Stimulated activated CD4-positive, alpha-beta T cell treated with anti-CD3 and anti-CD28 coated beads, Interleukin-4, amount 100 ng/mL, for 1 hour (primary cell): ENCODE measurements at places on chromosomes 3 and 15.

GRCh38 chr3:193545304-193545703, 9.4 kb downstream of the ATP13A4 start:
- DNase-seq, result no peak

DNA sequence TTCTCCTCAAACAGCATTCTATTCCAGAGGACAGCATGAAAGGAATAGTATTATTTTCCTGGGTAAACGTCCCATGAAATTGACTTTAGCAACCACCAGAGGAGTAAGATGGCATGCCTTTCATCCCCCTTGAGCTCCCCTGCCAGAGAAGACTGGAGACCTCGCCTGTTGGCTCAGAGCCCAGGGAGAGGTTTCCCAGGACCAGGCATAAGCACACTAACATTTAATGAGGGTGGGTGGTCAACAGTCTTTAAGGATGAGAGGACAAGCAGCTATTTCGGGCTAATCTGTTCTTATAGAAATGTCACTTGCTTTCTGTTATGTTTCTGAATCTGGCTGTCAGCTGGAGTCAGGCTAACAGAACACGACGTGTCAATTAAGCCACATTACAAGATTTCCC, 390.5 kb downstream of the GABRG3 start:
- no peak for DNase-seq

- no peak for DNase-seq
These were observed 1489.2 kb upstream of the GBE1 start for GRCh38 chr3:83250613-83251012.

DNA sequence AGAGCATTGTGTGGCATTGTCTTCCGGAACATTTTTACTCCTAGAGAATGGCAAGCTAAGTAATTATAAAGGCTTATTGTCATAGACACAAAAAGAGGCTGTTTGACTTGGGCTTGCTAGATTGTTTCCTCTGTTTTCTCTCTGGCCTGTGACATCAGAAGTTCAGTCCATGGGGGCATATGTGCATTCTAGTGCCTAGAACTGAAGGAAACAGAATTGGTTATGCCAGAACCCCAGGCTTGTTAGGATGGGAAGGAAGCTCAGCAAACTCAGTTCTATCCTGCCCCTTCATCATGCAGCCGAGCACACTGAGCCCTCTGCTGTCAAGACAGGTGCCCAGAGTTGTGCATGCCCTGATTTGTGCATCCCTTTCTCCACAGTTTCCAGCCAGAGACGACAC, 131.3 kb downstream of the PDE8A start:
- DNase-seq, result no peak

DNA sequence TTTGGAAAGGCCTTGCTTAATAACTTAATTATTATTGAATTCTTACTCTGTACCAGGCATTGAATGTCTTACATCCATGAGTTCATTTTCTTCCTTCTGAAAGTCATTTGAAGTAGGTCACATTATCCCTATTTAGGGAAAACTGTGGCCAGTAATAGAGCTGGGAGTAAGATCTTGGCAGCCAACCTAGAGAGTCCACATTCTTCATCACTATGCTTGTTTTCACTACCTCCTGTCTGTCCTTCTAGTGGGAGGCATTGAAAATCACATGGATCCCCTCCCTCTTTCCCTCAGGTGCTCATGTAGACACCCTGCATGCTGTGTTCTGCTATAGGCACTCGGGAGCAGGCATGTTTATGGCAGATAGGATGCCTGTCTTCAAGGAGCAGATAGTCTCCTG, 154.9 kb downstream of the EBLN2 start:
- DNase-seq, result no peak

- DNase-seq, result no peak
These were observed 31.6 kb downstream of the MLH1 start for GRCh38 chr3:37024820-37025405.

GRCh38 chr3:62287392-62287927, 85.9 kb downstream of the FEZF2 start:
- no peak for DNase-seq

DNA sequence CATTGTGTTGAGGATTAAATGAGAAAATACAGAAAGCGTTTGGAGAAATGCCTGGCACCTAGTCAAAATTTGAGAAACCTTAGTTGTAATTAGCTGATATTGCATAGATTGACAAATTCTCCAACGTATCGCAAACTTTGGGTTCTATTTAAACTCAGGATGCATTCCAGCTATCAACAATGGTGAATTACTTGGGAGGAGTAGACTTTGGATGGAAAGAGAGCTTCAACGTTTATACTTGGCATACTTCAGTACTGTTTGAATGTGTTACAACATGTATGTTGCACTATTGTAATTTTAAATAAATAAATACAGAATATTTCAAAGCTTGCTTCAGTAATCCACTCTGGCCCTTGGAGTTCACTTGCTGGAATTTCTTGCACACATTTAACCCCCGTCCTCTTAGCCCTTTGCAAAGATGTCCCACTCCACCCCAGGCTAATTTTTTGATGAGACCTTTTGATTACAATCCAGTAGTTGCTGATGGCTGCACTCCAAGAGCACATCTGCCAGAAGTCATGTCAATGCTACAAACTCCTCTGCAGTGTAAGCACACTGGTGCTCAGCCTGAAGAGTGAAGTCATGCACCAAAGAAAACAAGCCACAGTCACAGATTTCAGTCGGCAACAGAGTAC, 4.7 kb upstream of the DIS3L start:
- DNase-seq, result no peak

- no peak for DNase-seq
These were observed 138.9 kb downstream of the APBA2 start for GRCh38 chr15:29024662-29025061.

- DNase-seq, result no peak
These were observed 211.9 kb upstream of the PRICKLE2 start for GRCh38 chr3:64437131-64437530.

DNA sequence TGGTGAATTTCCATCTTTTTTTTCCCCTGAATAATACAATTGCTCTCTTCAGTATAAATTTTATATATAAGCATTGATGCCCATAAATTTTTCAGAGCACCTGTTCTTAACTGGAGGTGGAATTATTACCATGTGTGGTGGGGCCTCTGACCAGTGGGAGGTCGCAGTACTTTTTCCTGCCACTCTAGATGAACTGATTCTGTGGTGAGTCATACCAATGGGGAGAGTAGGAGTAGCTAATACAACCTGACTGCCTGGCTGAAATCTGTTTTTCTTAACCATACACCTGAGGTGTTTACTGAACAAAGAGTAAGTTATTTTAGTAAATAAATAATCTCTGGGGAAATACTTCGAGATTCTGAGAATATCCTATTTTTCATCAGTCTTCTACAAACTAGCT, 67.2 kb downstream of the UNC13C start:
- no peak for DNase-seq

GRCh38 chr3:141333836-141334626, 34.3 kb upstream of the ZBTB38 start:
- no peak for DNase-seq

DNA sequence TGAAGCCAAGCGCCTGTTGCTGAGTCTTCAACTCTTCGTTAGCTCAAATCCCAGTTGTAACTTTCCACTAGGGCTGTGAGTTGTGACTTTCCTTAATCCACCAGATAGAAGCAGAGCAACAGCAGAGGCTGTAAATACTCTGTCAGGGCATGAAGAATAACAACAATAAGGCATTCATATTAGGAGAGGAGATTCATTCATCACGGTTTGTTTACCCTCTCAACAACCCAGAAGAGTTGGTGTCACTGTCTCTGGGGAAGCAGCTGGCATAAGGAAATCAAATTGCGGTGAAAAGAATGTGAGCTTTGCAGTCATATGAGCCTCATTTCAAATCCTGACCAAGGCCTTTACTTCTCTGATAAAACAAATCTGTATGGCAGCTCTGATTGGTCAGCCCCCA, 184.8 kb downstream of the SHQ1 start:
- DNase-seq, result no peak

- no peak for DNase-seq
These were observed 10.3 kb upstream of the COPG1 start for GRCh38 chr3:129238945-129239705.

GRCh38 chr3:4314688-4315087, 11.5 kb downstream of the SETMAR start:
- DNase-seq, result no peak

DNA sequence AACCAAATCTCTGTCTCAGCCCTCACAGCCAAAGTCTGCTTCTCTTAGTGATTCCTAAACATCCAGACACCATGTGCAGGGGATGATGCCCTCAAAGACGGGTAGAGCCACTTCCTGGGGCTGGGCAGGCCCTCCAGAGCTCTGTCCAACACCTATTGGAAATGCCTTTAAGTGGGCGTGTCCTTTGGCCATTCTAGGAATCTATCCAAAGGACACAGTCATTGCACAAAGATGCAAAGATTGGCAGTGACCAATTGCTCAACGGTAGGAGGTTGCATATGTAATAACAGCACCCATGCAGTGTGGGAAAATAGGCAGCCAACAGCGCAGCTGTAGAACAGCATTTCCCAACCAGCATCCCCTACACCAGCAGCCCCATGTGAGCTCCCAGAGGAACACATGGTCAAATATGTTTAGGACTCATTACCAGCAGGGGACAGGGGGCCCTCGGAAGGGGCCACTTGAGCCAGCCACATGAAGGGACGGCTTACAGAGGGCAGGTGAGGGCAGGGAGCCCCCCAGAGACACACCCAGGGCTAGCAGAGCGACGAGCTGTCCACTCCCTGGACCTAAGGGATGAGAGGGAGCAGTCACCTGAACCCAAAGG, 142.8 kb upstream of the IQSEC1 start:
- DNase-seq, result no peak

DNA sequence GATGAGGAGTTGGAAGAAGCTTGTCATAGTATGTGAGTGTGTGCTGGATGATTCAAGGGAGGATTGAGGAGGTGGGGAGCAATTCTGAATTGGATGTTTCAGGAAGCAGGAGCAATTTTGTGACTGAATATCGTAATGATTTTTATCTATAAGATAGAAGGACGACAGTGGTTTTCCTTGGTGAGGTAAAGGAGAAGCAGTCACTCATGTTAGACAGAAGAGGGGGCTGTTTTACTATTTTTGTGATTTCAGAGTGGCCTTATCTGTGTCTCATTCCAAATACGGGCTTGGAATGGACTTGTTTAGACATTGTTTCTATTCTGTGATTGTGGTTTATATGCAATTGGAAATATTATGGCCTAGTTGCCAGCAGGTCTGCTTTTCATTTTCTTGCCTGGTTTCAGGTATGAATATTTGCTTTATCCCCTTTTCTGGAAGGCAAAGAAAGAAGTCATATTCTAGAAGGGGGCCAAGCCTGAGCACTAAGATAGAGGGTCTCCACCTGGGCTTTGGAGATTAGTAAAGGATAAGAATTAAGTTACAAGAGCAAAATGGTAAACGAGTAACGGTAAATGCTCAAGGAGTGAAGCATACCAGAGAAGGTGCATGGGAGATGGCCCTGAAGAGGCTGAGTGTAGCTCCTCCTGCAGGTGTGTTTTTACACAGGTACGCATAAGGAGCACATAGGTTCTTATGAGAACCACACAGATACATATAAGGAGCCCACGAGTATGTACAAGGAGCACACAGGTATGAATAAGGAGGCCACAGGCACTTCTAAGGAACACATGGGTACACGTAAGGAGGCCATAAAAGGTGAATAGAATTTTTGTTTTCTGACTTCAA, 124.6 kb upstream of the KCNAB1 start:
- no peak for DNase-seq

- no peak for DNase-seq
These were observed 20.8 kb downstream of the PIF1 start for GRCh38 chr15:64804619-64805018.

- no peak for DNase-seq
These were observed 98.3 kb downstream of the ABHD5 start for GRCh38 chr3:43789028-43789427.

- peak; percentile 18 for DNase-seq
These were observed 397.5 kb upstream of the ATP10A start for GRCh38 chr15:26260517-26261133.

GRCh38 chr3:49263159-49263889, 13.7 kb downstream of the C3orf62 start:
- no peak for DNase-seq

DNA sequence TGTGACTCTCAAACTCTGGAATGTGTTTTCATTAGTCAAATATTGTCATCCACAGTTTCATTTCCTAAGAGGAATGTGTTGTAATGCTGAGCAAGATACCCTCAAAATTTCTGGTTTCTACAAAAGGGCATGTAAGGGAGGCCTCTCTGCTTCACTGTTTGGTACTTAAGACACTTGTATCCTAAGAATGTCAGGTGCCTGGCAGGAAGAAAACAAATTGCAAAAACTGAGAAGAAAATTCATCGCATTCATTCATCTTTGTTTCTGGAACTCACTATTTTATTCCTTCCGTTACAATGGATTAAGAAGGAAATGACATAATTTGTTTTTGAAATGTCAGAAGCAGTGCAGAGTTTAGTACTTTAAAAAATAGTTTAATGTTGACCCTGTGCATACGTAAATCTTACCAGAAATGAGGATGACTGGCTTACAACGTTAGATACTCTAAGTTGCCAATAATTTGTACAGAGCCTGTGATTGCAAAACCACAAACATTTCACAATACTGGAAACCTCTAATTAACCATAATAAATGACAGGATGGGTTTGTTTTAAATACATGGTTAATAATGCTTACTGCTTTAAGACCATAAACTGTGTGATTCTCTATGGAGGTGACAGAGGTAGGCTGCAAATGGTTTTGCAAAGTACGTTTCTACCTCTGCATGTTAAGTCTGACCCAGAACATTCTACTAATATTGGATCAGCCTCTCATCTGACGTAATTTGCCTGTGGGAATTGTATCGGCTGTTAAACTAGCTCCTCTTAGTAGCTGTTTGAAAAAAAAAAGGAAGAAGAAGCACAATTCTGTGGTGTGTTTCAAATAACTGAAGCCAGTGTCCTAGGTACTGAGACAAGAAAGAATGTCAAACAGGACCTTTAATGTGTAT, 477.8 kb downstream of the RBMS3 start:
- DNase-seq, result no peak

DNA sequence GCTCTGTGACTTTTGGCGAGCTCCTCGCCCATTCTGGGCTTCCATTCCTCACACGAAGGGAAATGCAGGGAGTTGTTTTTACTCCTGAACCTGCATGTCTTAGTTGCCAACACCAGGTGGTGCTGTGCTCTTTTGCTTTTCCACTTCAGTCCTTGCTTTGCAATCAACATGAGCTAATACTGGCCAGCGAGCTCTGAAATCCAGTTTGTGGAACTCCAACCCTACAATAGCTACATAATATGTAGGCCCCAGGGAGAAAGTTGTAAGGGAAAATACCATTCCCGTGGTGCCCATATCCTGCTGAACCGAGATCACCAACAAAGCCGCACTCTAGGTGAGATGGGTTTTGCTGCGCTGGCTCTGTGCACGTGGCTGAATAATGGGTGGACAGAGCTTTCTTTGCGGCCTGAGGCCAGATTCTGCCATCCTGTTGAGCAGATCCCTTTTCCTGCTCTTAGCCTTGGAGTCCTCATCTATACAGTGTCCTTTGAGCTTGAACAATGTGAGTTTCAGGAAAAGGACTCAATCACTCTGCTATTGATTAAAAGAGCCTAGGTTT, 25.0 kb downstream of the LSM3 start:
- DNase-seq, result peak; percentile 25
